ENCODE measurements at places on chromosomes 2 and 18.
A peak's percentile ranks its signal among the peaks of the same experiment; 100 is the strongest.

- DNase-seq = no peak
These were observed 79.9 kb upstream of the OTOS start for GRCh38 chr2:240220371-240220770.

- no peak for DNase-seq
These were observed 182.6 kb downstream of the AGAP1 start for GRCh38 chr2:235676536-235676799.

- no peak for DNase-seq
These were observed 50.1 kb downstream of the CD226 start for GRCh38 chr18:69897397-69898108.

- DNase-seq = peak; percentile 46
These were observed 171.9 kb downstream of the FMNL2 start for GRCh38 chr2:152506843-152507242.

DNA sequence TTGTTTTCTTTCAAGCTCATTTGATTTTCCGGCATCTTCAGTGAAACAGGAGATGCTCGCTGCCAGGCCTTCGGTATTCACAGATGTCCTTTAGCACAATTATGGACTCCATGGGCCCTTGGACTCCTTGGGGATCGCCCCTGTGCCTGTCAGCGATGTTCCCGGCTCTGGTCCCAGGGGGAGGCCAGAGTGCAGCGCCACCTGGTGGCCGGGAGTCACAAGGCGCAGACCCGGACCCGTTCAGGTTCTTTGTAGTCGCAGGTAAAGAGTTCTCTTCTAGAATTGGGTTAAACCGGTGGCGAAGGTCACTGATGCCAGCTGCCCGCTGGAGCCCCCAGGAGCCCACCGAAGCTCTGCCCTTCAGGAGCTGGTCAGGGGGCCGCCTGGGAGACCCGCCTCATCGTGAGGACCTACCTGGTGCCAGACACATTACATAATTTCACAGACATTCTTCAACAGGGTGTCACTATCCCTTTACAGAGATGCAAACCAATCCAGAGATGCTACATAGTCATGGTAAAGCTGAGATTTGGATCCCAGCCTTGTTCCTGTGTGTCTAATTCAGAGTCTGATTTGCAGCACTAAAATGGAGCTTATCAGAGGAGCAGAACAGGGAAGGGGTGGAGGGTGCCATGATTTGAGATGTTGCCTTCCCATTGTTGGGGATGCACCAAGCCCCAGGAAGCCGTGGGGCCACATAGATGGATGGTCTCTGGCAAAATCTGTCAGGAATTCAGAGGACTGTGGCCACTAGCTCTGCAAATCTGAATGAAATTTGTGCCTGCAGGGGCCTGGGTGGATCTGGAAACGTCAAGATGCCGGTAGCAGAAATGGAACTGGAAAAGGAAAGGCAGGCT is 6.0 kb upstream of the INPP5D start:
- peak; percentile 38 for DNase-seq

- DNase-seq = no peak
These were observed 5.8 kb upstream of the CTDSP1 start for GRCh38 chr2:218393750-218394290.

DNA sequence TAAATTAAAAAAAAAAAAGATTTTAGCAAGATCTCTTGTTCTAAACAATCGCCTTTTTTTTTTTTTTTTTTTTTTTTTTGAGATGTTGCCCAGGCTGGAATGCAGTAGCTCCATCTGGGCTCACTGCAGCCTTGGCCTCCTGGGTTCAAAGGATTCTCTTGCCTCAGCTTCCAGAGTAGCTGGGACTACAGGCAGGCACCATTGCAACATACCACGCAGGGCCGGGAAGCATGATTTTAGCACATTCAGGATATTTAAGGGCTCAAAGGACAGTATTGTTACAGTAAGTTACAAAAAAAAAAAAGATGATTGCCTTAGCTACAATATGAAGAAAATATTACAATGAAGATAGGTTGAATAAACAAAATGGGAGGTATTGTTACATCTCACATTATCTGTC is 29.5 kb upstream of the SAP130 start:
- no peak for DNase-seq

GRCh38 chr2:60873381-60873780 is 8.0 kb upstream of the REL start:
- no peak for DNase-seq

GRCh38 chr2:146412625-146413024 is 1432.2 kb upstream of the ACVR2A start:
- no peak for DNase-seq

GRCh38 chr2:27170581-27171337 is 22.0 kb downstream of the TCF23 start:
- no peak for DNase-seq

- DNase-seq = peak; percentile 51
These were observed 229.1 kb upstream of the RASGRP3 start for GRCh38 chr2:33247365-33247764.

DNA sequence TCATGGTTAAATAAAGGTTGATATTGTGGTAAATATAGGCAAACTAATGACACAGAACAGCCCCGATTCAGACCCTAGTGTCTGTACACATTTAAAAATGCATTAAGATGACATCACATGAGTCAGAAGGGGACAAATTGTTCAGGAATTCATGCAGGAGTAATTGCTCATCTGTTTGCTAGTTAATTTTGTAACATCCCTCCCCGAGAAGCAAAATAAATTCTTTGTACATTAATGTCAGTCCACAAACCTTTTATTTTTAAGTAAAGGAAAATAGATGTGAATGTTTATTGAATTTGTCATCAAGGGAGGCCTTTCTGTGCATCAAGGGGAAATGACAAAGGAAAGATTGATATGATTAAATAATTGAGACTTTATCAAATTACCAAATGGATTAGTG is 69.9 kb downstream of the SH3BP4 start:
- DNase-seq = peak; percentile 95

DNA sequence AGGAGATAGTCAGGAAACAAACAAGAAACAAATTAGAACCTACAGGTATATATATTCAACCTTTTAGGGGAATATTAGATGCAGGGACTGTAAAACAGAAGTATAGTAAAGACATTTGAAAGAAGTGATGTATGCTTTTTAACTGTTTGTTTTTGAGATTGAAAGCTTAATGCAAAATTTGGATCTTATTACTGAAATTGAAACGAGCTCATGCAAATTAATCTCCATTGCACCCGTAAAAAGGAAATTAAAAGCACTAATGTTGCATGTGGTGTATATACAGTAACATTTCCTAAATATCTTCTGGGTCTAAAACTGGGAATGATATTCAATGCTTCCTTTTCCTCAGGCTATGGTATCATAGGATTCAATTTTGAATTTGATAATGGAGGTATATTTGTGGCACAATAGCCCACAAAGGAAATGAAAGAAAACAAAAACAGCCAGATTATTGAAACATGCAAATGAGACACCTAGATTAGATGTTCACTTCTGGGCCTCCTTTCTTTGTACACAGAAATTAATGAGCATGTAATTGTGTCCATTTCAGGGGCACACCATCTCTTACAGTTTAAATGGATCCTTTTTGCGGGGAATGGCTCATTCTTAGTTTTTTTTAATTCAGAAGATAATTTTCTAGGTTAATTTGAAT is 1.6 kb upstream of the ELOA2 start:
- no peak for DNase-seq

GRCh38 chr2:149064856-149065630 is 26.5 kb downstream of the LYPD6B start:
- DNase-seq = peak; percentile 29

- no peak for DNase-seq
These were observed 25.7 kb upstream of the AFTPH start for GRCh38 chr2:64498438-64498837.

DNA sequence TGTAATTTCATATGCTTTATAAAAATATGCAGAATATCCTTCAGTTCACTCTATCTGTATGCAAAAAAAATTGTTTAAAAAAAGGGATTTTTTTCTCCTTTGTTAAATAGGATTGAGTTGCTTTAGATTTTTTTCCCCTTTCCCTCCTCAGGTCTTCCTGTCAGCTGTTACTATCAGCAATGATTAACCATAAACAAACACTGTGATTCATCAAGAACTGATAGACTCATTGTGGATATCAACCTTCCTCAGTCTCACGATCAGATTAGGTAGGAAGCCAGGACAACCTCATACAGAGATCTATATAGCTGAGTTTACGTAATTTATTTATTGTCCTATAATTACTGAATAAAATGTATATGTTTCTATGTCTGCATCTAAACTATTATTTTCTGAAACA is 2136.2 kb upstream of the CELF4 start:
- DNase-seq = peak; percentile 25

DNA sequence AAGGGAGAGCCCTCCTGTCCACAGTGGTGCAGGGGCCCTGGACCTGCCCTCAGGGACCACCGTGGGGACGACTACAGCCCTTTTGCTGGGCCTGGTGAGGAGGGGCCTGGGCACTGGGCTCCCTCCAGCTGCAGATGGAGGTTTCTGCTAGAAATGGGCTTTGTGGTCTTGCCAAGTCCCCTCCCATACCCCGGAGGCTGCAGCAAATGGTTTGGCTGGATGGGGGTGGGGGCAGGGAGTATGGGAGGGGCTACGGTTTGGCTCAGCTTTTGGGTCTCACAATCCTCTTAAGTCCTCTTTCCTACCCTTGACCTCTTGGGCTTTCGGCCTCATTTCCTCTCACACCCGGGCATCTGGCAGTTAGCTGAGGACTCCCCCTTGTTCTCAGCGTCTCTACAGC is 21.7 kb downstream of the TET3 start:
- no peak for DNase-seq

DNA sequence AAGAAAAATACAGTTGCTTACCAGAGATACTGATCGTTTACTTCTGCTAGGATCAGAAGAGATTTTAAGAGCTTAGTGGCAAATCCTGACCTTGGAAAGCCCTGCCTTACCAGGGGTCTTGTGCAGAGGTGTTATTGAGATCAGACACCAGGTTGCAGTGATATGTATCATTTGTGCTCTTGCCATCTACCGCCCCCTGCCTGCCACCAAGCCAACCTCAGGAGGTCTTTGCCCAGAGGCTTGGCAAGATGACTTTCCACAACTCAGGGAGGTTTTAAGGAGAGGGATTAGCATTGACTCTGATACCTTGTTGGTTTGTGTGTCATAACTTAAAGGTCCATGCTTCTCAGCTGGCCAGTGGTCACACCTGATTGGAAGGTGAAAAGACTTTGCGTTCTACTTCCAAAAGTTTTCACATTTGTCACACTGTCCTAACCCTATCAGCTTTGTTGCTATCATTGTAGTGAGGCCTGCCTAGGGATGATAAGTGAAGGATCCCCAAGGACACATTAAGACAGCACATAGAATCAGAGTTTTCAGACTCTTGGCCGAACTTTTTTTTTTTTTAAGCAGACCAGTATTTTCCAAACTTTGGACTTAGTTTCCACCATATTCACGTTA is 46.2 kb upstream of the MGAT5 start:
- DNase-seq = peak; percentile 57

- DNase-seq = no peak
These were observed 119.4 kb downstream of the TWIST2 start for GRCh38 chr2:238967031-238967977.

- DNase-seq = no peak
These were observed 57.3 kb downstream of the UNC50 start for GRCh38 chr2:98665677-98666076.

DNA sequence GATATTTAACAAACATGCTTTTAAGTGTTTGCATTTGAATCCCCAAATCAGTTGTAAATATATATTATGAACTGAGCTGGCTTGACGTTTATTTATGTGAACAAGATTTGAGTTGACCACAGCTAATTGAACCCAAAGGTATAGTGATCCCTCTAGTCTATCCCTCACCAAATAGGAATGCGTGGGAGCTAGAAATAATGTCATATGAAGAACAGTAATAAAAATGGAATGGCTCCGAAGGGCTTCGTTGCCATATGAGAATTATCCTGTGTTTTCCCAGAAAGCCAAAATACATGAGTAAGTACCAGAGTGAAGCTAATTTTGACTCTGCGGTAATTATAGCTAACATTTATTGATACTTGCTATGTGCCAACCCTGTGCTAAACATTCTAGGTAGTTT is 142.7 kb downstream of the ADCYAP1 start:
- DNase-seq = peak; percentile 50

- DNase-seq = no peak
These were observed 120.9 kb downstream of the MEP1B start for GRCh38 chr18:32310774-32311173.

DNA sequence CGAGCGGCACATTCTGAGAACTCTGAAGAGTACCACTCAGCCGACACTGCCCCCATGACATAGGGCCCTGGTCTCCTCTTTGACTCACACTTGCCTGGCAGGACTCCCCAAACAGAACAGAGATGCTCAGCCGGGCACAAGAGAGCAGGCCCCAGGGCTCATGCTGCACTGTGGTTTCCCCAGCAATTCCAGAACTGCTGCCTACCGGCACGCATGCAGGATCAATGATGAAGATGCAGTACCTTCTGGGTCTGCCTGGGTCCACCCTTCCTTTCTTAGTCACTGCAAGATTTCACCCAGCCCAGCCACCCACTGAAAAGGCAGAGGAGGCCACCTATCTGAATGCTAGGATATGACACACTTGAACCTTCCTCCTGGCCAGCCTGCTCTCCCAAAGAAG is 49.4 kb downstream of the BCL11A start:
- no peak for DNase-seq

GRCh38 chr2:24111407-24111901 is 11.7 kb downstream of the PFN4 start:
- peak; percentile 19 for DNase-seq

DNA sequence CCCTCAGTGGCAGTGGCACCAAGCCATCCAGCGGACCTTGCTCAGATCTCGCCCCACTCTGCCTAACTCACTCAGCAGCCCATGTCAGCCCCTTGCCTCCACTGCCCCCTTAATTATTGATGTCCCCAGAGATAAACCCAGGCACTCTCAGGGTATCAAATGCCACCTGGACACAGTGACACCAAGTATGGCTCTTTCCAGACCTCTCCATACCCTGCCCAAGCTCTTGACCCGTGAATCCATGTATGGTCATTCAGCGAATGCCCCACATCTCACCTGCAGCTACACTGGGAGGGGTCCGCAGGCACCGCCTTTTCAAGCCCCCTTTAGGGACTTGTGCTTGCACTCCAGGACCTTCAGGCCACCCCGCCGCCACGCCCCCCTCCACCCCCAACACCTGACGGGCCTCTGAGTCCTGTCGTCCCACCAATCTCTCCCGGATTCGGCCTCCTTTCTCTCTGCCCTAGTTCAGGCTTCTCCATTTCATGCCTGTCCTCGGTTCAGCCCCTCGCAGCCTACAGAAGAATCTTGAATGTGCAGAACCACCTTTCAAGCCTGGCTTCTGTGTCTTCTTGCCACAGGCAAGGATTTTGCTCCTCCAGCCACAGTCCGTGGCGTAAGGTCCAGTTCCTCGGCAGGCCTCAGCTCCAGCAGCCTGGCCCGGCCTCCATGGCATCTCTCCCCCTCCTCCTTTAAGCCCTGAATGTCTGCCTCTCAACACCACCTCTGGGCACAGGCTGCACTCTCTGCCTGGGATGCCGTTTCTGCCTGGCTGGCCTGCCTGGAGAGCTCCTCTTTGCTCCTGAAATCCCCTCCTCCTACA is 54.1 kb upstream of the ODC1 start:
- no peak for DNase-seq

- no peak for DNase-seq
These were observed 81.3 kb downstream of the TFCP2L1 start for GRCh38 chr2:121203591-121204249.

GRCh38 chr2:8416001-8416571 is 265.8 kb upstream of the ID2 start:
- no peak for DNase-seq

GRCh38 chr2:172552547-172553291 is 3.2 kb upstream of the PDK1 start:
- DNase-seq = peak; percentile 89

GRCh38 chr2:181459621-181460021 is 2.4 kb downstream of the ITGA4 start:
- DNase-seq = no peak

GRCh38 chr2:100244881-100245605 is 77.3 kb downstream of the LONRF2 start:
- DNase-seq = peak; percentile 17

- DNase-seq = peak; percentile 65
These were observed 1.2 kb downstream of the ANKMY1 start for GRCh38 chr2:240556553-240557100.
